NCI-H1105 (cell line): ENCODE measurements at places on chromosomes 4 and X.

- no peak for DNase-seq
These were observed 2.4 kb downstream of the OTUD4 start for GRCh38 chr4:145177906-145178538.

GRCh38 chrX:111244235-111244750, 26.0 kb downstream of the CAPN6 start:
- DNase-seq, result no peak

DNA sequence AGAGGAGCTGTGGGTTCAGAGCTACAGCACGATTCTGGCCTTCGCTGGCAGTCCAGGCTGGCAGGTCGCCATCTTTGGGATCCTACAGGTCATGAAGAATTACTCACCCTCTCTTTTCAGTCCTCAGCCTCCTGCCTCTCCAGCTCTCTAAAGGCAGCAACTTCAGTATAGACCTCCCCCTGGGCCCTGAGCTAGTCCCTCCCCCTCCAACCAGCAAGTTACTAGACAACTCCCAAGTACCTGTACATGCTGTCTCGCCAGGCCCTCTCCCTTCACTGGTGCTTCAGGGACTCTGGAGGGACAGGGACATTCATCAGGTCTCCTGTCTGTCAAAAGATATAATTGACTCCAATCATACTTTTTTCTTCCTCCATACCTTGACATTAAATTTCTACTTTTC, at the start of gene GPR119:
Gene GPR119, minus strand, starts transcription at position 155 of the 400 bp plus-strand sequence. CDS start 227 bp downstream, outside the sequence.
- no peak for DNase-seq

DNA sequence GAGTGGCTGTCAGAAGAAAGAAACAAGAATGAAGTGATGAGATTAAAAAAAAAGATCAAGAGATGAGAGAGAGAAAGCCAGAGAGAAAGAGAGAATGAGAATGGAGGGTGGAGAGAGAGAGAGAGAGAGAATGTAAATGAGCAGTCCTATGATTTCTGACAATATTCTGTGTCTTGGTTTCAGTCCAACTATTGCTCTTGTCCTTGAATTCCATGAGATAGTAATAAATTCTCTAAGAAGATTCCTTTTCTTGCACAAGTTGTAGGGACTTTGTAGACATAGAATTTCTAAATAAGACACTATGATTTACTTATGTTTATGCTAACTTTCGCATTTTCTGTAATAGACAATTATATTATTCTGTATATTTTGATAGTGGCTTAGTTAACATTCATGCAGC, 149.6 kb upstream of the CTSO start:
- DNase-seq, result no peak

- no peak for DNase-seq
These were observed 67.3 kb downstream of the ASB9 start for GRCh38 chrX:15202454-15203177.

- DNase-seq, result no peak
These were observed 279.2 kb downstream of the PPP3CA start for GRCh38 chr4:101068115-101068514.

GRCh38 chrX:5449323-5449722, 779.3 kb downstream of the NLGN4X start:
- no peak for DNase-seq

DNA sequence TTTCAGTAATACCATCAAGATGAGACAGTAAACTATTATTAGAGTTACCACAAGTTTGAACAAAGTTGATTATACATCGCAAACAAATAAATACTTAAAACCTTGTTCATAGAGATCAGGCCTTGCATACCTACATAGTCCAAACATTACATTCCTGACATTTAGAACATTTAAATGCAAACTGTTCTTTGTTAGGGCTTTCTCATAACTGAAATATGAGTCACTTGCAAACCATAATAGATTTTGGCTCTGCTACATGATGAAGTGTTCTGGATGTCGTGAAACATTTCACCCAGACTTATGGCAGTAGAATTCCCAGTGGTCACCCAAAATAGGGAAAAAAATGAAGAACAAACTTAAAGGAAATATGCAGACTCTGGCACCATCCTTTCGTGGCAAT, 75.0 kb downstream of the FAT4 start:
- DNase-seq, result no peak

GRCh38 chrX:392575-392846, 5.8 kb upstream of the PPP2R3B start:
- DNase-seq, result no peak

GRCh38 chrX:69033936-69034335, 131.3 kb downstream of the PJA1 start:
- DNase-seq, result no peak

DNA sequence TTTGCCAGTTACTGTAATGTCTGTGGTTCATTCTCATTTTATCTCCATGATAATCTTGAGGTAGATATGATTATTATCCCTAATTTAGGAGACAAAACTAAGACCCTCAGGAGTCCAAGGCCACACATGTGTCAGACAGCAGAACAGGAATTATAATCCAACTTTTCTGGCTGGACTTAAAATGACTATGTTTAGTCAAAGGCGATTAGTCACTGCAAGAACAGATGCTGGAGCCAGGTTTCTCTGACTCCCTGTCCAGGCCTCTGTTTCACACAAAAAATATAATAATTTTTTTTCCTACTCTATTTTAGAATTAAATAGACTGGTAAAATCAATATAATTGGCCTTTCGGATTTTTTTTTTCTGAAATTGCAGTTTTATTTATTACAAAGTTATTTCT, 56.7 kb upstream of the TMEM131L start:
- DNase-seq, result no peak

GRCh38 chr4:165874072-165874790, 1.2 kb downstream of the TLL1 start:
- no peak for DNase-seq

DNA sequence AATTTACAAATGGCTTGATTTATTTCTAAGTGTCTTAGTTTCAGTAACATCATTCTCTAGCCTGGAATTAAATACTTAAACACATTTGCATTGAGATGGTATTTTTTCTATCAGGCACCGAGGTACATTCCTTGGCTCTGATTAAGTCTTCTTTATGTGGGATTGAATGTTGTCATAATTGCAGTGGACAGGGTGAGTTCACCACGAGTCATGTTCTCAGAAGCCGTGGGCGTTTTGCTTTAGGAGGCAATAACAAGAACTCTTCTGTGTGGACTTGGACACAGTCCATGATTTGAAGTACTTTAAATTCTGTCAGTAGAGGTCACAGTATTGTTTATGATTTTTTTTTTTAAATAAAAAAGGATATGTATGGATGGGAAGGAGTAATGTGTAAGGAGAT, 57.1 kb upstream of the EFHC2 start:
- no peak for DNase-seq

DNA sequence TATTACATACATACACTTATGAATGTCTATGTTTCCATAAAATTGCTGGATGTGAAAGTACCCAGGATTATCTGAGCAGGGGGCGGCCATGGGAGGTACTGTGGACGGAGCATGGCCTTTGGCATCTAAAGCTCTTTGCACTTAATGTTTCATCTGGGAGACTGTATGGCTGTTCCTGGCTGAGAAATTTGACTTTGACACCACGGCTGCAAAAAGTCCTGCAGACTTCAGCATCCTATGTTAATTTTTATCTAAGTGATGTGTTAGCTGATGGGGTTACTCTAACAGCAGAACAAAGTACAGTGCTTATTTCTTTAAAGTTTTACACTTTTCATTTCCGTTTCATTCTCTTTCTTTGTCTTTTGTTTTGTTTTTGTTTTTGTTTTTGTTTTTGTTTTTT, 139.8 kb upstream of the STX18 start:
- no peak for DNase-seq

- no peak for DNase-seq
These were observed 544.8 kb upstream of the DIPK2B start for GRCh38 chrX:45745479-45745878.

GRCh38 chr4:105348719-105349118, 125.1 kb downstream of the PPA2 start:
- DNase-seq, result no peak

GRCh38 chrX:20507901-20508620, 241.4 kb upstream of the RPS6KA3 start:
- DNase-seq, result no peak

DNA sequence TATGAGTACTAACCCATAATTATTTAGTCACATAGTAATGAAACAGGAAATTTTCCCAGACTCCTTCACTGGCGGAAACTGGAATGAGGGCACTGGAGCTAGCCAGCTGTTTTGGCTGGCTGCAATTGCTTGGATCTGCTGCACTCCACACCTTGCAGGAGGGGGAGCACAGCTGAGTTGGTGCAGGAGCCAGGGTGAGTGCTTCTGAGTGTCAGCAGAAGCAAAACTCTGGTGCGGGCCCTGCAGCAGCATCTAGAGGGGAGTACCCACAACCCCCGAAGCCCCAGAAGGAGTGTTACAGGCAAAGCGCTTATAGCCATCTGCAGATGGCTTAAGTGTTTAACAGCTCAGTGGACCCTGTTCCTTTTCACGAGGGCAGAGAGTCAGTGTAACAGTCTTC, 96.1 kb downstream of the RPA4 start:
- no peak for DNase-seq

DNA sequence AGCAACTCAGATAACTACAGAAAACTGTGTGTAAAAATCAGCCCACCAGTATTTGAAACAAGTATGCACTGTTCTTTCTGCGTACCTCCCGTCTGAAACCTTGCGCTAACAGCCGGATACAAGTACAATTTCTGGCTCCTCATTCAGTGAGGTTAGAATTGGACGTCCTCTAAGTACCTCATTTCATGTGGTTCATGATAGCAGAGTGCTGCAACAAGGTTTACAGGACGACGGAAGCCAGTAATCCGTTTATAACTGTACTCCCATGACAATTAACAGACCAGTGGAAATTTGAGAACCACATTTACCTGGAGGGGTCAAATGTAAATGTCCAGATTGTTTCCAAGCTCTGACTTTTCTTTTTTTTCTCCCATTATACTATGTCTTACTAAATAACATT, 52.9 kb upstream of the TENM3 start:
- no peak for DNase-seq

DNA sequence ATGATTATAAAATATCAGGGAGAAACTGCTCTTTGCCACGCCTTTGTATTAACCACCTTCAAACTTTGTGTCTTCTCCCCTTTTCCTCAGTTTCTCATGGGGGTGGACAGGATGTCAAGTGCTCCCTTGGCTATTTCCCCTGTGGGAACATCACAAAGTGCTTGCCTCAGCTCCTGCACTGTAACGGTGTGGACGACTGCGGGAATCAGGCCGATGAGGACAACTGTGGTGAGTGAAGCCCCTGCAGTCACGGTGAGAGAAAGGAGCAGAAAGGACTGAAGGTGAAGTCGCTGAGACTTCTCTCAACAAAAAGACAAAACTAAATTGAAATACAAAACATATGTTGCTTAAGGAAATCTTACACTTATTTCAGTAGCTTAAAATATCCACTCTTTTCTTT, 50.9 kb downstream of the RXFP1 start:
- no peak for DNase-seq

DNA sequence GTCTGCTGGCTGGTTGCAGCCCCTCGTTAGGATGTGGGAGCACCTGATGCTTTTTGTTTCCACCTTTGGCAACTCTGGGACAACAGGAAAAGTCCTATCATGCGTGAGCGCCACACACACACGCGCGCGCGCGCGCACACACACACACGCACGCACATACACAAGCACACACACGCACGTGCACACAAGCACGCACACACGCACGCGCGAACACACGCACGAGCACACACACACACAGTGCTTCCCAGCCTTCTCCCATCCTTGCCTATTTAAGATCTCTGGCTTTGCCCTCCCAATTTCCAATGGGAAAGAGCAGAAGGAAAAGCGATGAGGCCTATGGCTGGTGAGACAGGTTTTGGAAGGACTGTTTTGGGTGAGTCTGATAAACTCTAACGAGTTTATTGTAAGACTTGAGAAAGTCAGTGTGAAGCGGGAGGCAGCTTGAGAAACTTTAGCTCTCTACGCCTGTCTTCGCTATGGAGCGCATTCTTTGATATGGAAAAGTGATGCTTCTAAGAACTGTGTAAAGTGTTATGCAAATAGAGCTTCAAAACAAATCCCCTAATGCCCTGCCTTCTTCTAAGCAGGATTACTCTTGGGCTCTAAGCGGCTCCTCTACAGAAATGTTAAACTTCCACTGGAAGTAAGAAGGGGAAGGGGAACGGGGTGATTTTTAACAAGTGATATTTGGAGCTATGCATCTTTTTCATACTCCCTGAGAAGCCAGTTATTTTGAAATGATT, 11.8 kb downstream of the SUPT20HL1 start:
- no peak for DNase-seq

GRCh38 chr4:48064349-48064748, 47.8 kb downstream of the NIPAL1 start:
- no peak for DNase-seq

DNA sequence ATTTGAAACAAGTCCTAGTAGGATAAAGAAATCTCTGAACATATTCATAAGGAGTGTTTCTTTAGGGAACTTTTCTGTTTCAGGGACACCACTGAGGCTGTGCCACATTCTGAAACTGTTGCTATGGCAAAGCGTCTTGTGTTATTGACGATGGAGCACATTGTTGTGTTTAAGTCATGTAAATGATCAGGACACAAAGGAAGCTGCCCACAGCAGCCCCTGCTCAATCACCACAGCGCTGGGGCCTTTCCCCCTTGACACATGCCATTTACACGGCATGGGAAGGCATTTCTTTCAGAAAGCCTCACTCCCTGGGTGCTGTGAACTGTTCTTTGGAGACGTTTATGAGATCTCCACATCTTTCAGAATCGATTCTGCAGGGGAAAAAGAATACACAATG, 39.8 kb upstream of the MID1 start:
- DNase-seq, result no peak
